ENCODE measurements at places on chromosomes 16 and 17. TPM values are rescaled to one million over a fixed set of nuclear protein-coding genes. Genes with fewer than 3 reads are reported as not detected.

DNA sequence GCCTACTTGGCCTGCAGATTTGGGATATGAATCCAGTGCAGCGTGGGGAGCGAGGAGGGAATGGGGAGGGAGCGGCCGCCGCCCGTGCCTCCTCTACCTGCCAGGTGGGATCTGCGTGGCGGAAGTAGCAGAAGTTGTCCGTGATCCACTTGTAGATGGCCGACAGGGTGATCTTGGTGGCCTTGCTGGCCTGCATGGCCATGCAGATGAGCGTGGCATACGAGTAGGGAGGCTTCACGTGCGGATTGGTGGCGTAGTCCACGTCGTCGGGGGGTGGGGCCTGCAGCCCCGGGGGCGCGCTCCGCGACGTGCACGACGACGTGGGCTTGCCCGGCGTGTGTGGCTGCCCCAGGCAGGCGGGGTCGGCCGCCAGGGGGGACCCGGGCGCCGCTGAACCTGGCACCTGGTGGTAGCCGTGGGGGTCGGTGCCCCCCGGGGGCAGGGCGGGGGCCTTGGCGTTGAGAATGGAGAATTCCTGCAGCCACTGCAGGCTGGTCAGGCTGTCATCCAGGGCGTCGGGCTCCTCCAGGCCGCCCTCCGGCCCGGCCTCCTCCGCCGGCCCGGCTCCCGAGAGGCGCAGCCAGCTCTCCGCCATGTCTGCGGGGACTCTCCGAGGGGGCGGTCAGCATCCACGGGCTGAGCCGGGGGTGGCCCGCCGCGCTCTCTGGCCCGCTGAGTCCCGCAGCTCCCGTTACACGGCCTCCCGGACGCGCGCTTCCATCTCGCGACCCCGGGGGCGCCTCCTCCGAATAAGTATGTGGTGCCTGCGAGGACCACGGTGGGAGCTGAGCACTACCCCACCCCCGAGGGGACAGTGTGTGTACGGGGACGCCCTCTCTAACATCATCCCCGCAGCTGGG lies 1.0 kb downstream of the FOXJ1 start:
- DNase-seq = no peak

The CES5A gene
- total RNA-seq = not detected

The GAS2L2 gene
- not detected for total RNA-seq

DNA sequence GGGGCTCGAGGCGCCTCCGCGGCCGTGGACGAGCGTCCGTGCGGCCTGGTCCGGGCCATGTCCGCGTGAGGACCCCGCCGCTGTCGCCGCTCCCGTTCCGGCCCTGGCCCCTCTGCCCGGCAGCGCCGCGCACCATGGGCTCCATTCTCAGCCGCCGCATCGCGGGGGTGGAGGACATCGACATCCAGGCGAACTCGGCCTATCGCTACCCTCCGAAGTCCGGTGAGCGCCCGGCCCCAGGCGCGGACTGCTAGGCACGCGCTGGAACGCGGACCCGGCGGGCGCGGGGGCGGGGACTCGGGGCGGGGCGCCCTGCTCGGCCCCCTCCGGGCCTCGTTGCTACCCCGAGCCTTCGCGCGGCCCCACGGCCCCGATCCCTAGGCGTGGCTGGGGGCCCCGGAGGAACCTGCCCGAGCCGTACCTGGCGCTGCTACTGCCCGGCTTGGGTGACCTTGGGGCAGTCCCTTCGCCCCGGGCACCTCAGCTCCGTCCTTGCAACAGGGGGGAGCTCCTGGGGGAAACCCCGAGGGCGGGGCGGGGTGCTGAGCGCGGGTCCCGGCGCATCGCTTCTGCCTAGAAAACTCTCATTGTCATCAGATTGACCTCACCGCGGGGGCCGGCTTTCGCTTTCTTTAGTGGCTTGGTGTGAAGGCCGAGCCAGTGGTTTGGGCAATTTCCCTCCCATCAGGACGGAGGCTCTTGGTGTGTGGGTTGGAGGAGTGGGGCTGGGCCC lies 367 bp downstream of the MGRN1 start:
- peak; percentile 42 for DNase-seq

GRCh38 chr17:74009056-74009625 lies 194.3 kb upstream of the RPL38 start:
- no peak for DNase-seq

The LLGL2 gene
- total RNA-seq = 1.5 TPM

DNA sequence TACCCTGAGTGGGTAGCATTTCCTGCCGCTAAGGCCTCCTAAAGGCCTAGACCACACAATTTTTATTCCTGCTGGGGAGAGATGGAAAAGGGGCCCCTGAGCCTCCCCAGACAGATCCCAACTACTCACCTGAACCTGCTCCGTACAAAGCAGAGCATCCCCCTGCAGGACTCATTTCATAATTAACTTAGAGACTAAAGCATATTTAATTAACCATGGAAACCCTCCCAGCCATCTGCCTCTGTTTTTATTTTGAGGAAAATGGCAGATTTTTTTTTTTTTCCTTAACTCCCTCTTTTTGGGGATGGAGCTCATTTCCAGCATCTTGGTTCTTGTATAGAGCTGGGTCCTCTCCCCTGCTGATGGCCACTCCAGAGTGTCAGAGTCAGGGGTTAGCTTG lies 96.5 kb upstream of the CRHR1 start:
- DNase-seq = no peak

The NOXO1 gene
- not detected for total RNA-seq

The EVPL gene
- 0.07 TPM for total RNA-seq

The FBXW10B gene
- total RNA-seq = 1.4 TPM

The CCL23 gene
- total RNA-seq = not detected

- DNase-seq = no peak
These were observed 160.1 kb downstream of the SOX9 start for GRCh38 chr17:72280881-72281280.

- DNase-seq = no peak
These were observed 1.6 kb downstream of the PYCARD start for GRCh38 chr16:31200821-31201568.

- peak; percentile 80 for DNase-seq
These were observed 7.3 kb upstream of the VEZF1 start for GRCh38 chr17:57995076-57995956.

The RCVRN gene
- not detected for total RNA-seq

The NPIPB4 gene
- total RNA-seq = 5.6 TPM

- DNase-seq = no peak
These were observed 30.3 kb downstream of the CHD9NB start for GRCh38 chr16:53022374-53022773.

- DNase-seq = no peak
These were observed 155.6 kb upstream of the PLCG2 start for GRCh38 chr16:81623365-81624102.

GRCh38 chr16:66299349-66299748 lies 67.1 kb upstream of the CDH5 start:
- DNase-seq = no peak

- peak; percentile 67 for DNase-seq
These were observed 85.6 kb downstream of the FOXL1 start for GRCh38 chr16:86663685-86664521.

The KCNH6 gene
- not detected for total RNA-seq
